Right atrium auricular region (tissue), 2 donors: ENCODE measurements at places on chromosomes 12 and 14. TPM values are rescaled to one million over a fixed set of nuclear protein-coding genes. Genes with fewer than 3 reads are reported as not detected.

Gene EML5
- total RNA-seq, result 0.11 TPM

GRCh38 chr12:113310489-113310888 is 24.4 kb downstream of the SLC8B1 start:
- DNase-seq, result no peak

DNA sequence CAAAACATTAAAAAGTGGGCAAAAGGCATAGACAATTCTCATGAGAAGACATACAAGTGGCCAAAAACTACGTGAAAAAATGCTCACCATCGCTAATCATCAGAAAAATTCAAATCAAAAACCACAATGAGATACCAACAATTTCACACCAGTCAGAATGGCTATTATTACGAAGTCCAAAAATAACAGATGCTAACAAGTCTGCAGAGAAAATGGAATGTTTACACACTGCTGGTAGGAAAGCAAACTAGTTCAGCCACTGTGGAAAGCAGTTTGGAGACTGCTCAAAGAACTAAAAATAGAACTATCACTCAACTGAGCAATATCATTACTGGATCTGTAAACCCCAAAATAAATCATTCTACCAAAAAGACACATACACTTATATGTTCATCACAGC is 76.2 kb downstream of the PRKD1 start:
- DNase-seq, result no peak

- DNase-seq, result no peak
Observed at GRCh38 chr12:29314416-29314815, 66.6 kb downstream of the ERGIC2 start.
